NCI-H1930 (cell line): ENCODE measurements at places on chromosomes 1 and 21.

DNA sequence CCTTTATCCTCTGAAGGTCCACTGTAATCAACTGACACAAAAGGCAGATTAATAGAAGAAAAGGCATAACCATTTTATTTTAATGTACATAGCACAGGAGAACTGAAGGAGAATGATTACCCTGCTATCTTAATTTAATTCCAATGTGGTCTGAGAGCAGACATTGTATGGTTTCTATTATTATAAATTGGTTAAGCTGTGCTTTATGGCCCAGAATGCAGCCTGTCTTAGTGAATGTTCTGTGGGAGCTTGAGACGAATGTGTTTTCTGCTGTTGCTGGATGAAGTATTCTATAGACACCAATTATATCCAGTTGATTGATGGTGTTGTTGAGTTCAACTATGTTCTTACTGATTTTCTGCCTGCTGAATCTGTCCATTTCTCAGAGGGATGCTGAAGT is 25.0 kb upstream of the SLC2A1 start:
- DNase-seq, result no peak

DNA sequence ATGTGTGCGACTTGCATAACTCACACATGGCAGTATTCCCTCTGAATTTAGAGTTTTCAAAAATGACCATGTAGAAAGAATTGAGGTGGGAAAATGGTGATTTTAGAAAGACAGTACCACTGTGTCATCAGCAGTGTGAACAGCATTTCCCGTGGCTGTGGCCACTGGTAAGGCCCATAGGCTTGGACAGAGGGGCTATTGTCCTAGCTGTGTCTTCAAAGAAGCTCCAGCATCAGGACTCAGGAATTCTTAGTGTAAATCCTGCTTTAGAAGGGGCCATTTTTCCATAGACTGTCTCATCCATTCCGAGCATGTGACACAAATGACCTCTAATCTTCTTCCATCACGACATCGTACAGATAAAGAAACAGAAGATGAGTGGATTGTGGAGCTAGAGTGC is 119.3 kb upstream of the BACE2 start:
- DNase-seq, result no peak

- no peak for DNase-seq
Measured at GRCh38 chr21:41304068-41304720, 12.4 kb upstream of the FAM3B start.

DNA sequence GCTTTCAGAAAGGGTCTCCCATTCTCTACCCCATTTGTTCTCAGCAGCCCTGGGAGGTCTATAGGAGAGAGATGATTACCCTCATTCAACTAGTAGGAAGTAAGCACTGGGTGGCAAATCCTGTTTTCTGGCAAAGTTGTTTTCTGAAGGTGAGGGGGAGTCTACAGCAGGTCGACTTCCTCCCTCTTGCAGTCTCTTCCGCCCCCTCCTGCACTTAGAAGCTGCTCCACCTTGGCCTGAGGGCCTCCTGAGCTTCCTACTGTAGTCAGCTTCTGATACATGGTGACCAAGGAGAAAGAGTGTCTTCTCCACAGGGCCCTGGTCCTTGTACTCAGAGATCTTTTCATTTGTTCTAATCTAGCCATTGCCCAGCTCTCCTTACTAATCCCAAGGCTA is 93.1 kb downstream of the RGL1 start:
- no peak for DNase-seq

DNA sequence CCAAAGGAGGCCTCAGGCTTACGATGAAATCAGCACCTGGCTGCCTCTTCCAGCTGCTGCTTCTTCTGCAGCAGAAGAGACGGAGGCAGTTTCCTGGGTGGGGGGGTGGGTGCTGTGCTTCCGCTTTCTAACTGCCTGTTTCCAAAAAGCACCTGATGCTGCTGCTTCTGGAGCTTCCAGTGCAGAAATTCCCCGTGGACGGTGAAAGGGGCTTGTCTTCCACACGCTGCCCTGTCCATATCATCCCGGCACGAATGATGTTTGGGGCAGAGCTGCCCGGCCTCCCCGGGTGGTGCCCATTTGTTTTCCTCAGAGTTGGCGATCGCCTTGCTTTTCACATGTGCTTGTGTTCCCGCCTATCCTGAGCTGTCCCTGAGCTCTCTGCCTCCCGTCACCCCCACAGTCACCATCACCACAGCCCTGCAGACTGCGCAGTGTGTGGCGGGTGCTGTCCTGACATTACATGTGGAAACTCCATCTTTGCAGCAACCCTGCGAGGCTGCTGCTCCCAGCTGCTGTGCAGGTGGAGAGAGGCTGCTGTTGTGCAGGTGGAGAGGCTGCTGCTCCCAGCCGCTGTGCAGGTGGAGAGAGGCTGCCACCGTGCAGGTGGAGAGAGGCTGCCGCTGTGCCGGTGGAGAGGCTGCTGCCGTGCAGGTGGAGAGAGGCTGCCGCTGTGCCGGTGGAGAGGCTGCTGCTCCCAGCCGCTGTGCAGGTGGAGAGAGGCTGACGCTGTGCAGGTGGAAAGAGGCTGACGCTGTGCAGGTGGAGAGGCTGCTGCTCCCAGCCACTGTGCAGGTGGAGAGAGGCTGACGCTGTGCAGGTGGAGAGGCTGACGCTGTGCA is 1.8 kb downstream of the TTLL10 start:
- DNase-seq, result no peak

GRCh38 chr21:34877485-34878128 is 171.5 kb downstream of the RUNX1 start:
- no peak for DNase-seq

GRCh38 chr21:37036177-37036576 is 29.7 kb downstream of the RIPPLY3 start:
- no peak for DNase-seq

- no peak for DNase-seq
Measured at GRCh38 chr1:189151361-189151760, 1326.3 kb downstream of the BRINP3 start.

- no peak for DNase-seq
Measured at GRCh38 chr1:227244339-227245118, 73.8 kb downstream of the CDC42BPA start.

DNA sequence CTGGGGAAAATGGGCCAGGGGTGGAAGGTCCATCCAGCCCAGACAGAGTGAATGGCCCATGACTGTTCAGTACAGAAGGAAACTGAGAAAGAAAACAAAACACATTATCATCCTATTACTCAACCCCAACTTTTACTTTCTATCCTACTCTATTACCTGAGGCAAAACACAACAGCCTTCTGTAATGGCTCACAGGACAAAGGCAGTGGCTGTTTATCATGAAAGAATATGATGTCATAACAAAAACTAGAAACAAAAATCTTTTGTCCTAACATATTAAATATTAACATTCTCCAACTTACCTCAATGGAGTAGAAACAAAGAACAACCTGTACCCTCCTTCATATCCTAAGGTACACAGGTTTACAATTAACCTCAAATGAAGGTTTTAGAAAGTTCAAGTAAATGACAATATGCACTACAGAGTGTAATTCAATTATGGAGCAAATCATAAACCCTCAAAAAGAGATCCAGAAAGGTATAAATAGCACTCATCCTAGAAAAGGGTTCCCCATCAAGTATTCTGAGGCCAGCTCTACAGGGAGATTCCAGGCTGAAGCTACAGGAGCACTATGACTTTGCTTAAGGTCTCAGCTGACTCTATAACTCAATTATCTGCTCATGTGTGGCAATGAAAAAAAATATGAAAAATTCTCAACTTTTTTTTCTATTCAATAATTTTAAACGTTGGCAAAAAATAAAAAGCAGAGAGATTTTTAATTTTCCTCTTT is 15.1 kb downstream of the ELK4 start:
- DNase-seq, result no peak

DNA sequence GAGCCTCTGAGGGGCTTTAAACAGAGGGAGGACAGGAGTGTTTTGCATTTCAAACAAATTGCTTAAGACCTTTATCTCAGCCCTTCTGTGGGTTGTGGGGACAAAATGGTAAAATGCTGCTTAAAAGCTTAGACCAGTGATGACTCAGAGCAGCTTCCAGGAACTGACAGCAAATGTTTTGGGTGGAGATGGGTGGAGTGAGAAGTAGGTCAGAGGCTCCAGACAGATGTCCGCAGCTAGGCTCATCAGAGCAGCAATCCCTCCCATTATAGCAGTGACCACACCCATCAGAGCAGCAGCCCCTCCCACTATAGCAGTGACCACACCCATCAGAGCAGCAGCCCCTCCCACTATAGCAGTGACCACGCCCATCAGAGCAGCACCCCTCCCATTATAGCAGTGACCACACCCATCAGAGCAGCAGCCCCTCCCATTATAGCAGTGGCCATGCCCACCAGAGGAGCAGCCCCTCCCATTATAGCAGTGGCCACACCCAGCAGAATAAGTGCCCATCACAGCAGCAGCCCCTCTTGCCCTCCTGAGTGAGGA is 532.2 kb downstream of the MATN1 start:
- no peak for DNase-seq

- DNase-seq, result no peak
Measured at GRCh38 chr1:16980473-16981268, at the start of gene MFAP2. Gene MFAP2 (minus strand): TSS chr1:16980620. CDS start chr1:16978273, 2,347 bp downstream.

GRCh38 chr1:92219028-92219427 is 1.3 kb downstream of the C1orf146 start:
- DNase-seq, result no peak

GRCh38 chr1:207336559-207337467 is 15.3 kb downstream of the CD55 start:
- DNase-seq, result no peak

GRCh38 chr21:43658088-43658741 is 1.1 kb downstream of the HSF2BP start:
- no peak for DNase-seq

- DNase-seq, result peak; percentile 52
Measured at GRCh38 chr1:226634166-226634588, 85.6 kb downstream of the STUM start.

DNA sequence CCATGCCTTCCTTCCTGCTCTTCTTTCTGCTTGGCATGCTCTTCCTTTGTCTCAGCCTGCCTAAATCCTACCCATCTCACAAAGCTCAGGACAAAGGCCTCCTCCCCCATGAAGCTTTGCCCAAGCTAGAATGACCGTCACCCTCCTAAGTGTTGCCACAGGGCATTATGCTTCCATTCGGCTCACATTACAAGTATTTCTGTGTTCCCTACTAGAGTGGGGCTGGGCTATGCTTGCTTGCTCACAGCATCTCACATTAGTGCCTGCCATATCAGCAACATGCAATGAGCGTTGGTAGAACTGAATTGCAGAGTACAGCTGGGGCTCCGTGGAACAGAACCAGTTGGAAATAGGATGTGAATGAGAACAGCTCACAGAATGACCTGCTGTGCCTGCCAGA is 82.8 kb downstream of the CD58 start:
- DNase-seq, result no peak

DNA sequence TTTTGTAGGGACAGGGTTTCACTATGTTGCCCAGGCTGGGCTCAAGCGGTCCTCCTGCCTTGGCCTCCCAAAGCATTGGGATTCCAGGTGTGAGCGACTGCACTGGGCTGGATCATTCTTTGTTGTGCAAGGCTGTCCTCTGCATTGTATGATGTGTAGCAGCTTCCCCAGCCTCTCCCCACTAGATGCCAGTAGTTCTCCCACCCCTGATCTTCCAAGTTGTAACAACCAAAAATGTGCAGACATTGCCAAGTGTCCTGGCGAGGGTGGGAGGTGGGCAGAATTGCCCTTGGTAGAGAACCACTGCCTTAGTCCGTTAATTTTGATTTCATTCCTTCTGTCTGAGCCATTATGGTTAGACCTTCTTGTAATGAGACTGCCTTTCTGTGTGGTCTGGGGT is 7.2 kb downstream of the GALNT2 start:
- DNase-seq, result no peak

DNA sequence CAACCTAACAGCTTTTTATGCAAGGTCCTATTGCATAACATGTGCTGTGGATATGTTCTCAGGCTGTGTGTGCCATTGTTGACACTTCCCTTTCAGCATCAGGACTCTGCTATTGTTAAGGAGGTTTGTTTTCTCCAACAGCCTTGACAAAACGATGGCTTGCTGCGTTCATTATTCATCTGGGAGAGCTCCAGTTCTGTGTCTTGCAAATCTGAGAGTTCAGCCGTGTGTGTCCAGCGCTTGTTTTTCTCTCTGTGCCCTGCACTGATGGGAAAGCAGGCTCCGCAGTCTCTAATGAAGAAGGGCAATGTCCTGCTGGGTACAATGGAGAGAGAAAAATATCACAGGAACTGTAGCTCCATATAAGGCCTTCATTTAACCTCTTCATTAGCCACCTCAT is 63.7 kb downstream of the CLDN17 start:
- DNase-seq, result peak; percentile 64

DNA sequence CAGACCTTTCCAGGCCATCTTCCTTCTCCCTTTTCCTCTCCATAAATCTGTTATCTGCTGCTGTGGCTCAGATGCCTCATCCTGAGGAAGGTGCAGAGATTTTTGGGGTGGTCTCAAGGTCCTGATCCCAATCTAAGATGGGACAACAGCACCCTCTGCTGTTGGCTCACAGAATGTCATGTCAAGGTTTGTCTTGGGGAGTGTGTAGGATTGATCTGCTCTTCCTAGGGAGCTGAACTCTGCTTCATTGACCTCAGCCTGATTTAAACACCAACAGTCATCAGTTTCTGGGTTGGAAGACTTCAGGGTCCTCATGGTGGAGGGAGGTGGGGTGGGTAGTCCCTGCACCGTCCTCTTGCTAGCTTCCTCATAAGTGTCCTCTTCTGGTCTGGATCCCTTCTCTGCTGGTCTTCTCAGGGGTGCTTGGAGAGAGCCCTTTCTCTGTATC is 62.8 kb upstream of the LAX1 start:
- DNase-seq, result no peak

GRCh38 chr1:74681449-74681848 is 7.9 kb upstream of the ERICH3 start:
- no peak for DNase-seq
